ENCODE measurements at places on chromosomes 11 and 22.

DNA sequence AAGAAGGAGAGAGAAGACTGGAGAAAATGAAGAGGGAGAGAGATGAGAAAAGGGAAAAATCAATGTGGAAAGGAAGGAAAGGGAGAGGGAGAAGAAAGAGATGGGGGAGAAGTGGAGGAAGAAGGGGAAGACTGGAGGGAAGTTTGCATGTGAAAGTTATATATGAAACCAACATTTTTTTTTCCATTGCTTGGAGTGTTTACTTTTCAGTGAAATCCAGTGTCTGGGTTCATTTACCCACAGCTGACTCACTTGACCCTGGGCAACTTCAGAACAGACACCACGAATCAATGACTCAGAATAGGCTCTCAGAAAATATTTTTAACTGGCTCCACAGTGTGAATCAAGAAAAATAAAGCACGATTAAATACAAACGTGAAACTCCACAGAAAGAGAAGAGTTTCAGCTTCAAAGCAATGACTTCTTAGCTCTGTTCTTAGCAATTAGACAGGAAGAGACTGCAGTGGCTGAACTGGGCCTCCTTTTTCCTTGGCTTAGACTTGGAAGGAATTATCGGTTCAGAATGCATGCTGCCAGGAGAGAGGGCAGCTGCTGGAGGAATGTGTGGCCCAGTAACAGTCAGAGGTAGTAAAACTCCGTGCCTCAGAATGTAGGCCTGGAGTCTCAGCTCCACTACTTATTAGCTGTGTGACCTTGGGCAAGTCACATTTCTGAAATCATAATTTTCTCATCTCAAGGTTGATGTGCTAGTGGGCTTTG lies 237.5 kb downstream of the MIAT start:
- no peak for DNase-seq

DNA sequence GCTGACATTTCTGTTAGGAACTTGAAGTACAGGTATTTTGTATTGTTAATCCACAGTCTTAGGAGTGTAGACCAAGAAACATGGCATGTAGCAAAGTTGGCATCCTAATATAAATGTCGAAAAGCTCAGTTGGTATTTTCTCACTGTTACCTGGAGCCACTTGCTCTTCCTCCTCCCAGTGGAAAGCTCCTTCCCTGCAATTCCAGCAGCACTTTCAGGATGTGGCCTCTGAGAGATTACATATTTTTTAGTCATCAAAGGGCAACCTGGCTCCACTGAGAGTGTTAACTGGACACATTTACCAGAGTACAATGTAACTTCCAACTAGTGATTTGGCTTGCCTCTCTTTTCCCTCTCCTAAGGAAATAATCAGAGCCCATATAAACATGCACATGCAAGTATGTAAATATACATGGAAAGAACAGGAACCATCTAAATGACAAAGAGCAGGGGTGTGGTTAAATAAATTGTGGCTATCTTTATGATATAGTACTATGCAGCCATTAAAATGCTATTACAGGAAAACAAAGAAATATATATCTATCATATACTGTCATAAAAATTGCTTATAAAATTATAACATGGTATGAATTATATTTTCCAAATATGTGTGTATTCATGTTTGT lies 14.3 kb upstream of the EED start:
- no peak for DNase-seq

DNA sequence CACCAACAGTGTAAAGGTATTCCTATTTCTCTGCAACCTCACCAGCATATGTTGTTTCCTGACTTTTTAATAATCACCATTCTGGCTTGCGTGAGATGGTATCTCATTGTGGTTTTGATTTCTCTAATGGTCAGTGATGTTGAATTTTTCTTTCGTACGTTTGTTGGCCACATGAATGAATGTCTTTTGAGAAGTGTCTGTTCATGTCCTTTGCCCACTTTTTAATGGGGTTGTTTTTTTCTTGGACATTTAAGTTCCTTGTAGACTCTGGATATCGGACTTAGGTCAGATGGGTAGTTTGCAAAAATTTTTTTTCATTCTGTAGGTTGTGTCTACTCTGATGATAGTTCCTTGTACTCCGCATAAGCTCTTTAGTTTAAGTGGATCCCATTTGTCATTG lies 22.8 kb downstream of the USP35 start:
- DNase-seq: no peak

DNA sequence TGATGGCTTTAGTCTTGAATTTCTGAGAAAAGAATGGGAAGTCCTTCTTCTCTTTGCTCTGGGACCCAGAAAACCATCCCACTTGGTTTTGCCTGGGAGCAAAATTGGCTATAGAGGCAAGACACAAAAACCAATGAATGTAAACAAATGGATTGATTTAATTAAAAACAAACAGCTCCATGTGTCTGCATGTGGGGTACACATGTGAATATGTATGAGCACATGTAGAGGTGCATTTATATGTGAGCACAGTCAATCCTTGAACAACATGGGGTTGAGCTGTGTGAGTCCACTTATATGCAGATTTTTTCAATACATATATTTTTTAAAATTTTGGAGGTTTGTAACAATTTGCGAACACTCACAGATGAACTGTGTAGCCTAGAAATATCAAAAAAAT lies 87.2 kb downstream of the CCDC81 start:
- DNase-seq: no peak

GRCh38 chr11:110928391-110928790 lies 216.2 kb upstream of the ARHGAP20 start:
- DNase-seq: no peak

DNA sequence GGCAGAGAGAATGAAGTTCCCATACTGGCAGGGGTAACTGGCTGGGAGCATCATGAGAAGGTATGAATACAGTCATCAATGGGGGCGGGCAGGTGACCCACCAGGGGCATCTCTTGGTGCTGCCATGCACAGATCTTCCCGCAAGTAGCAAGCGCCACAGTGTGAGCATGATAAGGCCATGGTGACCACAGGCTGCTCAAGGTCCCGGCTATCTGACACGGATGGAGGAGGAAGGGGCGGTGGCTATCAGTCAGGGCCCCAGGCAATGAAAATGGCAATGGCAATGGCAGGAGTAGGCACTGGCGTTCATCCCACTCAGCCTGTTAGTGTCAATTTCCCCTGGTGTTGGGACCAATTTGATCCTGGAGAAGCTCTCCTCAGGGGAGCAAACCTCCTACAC lies 21.6 kb downstream of the ASCL2 start:
- no peak for DNase-seq

DNA sequence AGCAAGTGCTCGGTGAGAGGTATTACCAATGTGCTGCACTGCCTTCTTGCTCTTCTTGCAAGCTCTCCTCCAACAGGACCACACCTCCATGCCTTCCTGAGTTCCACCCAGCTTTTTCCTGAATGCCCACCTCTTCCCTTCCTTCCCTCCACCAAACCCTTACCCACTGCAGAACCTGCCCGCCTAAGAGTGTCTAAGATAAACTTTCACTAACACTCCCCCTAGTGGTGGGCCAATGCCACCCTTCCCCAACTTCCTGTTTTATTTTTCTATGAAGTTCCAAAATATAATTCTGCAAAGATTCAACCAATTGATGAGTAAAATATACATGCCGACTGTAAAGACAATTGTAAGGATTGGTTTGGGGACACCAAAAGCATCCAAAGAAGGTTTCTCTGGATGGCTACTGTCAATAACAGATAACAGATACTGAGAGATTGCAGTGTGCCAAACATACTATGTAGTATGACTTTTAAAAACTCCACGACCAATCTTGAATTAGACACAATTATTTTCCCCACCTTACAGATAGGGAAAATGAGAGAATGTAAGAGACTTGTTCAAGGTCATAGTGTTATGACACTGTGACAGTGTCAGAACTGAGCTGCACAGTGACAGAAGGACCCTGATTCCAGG lies 38.6 kb upstream of the BMAL1 start:
- DNase-seq: no peak

GRCh38 chr11:76648061-76648460 lies 22.5 kb downstream of the LRRC32 start:
- DNase-seq: no peak

- DNase-seq: no peak
Observed at GRCh38 chr22:19410941-19411689, 20.4 kb downstream of the HIRA start.

DNA sequence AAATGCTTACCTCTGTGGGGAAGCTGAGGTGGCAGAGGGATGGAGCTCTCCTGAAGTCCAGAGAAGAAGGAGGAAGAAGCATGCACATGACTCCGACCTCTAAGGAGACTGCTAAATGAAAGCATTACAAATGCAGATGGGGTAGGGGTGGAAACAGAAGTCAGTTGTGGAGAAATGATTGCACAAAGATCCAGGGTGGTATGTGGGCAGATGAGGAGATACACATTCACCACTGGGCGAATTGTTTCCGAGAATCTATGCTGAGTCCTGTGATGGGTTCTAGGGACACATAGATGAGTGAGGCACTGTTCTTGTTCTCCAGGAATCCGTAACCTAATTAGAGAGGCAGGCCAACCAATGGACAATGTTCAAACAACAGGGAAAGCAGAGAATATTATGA lies 188.9 kb upstream of the ZBED5 start:
- no peak for DNase-seq

- DNase-seq: no peak
Observed at GRCh38 chr11:90846628-90847027, 623.8 kb upstream of the CHORDC1 start.

GRCh38 chr11:16926883-16927626 lies 87.2 kb downstream of the PLEKHA7 start:
- DNase-seq: no peak

- no peak for DNase-seq
Observed at GRCh38 chr22:30885591-30885990, 83.0 kb downstream of the MORC2 start.

DNA sequence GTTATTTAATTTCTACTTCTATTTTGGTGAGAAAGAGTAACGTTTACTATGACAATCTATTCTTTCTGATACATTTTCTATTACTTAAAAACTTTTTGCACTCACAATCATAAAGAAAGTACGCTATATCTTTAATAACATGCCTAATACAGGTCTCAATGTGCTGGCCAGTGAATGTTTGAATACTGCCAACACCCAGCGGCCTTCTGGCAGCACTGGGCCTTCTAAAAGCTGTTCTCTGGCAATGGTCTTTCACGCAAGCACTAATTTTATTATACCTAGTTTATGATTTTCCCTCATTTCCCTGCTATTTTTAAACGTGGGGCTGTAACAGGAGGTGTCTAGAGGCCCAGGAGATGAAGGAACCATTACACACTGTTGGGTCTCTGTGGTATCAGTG lies 349.8 kb upstream of the PITPNB start:
- no peak for DNase-seq

GRCh38 chr22:23700706-23701105 lies 9.9 kb downstream of the RGL4 start:
- no peak for DNase-seq

DNA sequence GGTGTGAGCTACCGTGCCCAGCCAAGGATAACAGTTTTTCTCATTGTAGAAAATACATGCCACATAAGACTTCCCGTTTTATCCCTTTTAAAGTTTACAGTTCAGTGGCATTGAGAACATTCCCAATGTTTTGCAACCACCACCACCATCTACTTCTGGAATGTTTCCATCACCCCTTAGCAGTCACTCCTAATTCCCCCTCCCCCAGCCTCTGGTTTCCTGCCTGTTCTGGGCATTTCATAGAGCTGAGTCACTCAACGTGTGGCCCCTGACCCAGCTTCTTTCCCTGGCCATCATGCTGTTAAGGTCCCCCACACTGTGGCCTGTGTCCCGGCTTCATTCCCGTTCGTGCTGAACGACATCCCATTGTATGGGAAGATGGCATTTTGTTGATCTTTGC lies 30.7 kb downstream of the FGF4 start:
- no peak for DNase-seq

- DNase-seq: no peak
Observed at GRCh38 chr11:128235426-128235825, 351.9 kb downstream of the ETS1 start.

DNA sequence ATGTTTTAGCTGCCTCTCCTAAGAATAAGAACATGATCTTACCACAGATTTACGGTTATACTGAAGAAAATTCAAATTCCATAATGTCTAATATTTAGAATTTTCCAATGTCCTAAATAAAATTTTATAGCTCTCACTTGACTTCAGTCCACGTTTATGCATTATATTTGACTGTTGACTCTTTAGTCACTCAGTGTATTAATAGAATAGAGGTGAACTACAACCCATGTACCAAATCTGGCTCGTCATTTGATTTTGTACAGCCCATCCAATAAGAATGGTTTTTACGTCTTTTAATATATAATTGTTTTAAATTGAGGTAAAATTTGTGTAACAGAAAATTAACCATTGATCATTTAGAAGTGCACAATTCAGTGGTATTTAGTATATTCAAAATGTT lies 34.9 kb downstream of the KDM2A start:
- DNase-seq: no peak

GRCh38 chr22:22750335-22751042 lies 106.1 kb downstream of the GGTLC2 start:
- DNase-seq: no peak

DNA sequence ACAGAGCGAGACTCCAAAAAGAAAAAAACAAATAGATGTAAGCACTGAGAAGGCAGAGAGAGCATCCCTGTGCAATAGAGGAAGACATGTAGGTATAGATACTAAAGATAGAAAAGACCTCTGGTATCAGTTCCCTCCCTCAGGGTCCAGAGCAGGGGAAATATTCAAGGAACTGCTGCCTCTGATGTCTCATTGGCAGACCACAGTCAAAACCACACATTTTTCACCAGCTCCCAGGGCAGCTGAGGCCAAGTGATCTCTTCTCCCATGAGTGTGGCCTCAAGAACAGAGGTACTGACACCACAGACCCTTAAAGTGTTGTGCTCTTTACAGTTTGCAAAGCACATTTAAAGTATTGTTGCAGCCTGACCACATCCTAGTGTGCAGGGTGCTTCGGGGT lies 288.5 kb downstream of the NTM start:
- DNase-seq: no peak

DNA sequence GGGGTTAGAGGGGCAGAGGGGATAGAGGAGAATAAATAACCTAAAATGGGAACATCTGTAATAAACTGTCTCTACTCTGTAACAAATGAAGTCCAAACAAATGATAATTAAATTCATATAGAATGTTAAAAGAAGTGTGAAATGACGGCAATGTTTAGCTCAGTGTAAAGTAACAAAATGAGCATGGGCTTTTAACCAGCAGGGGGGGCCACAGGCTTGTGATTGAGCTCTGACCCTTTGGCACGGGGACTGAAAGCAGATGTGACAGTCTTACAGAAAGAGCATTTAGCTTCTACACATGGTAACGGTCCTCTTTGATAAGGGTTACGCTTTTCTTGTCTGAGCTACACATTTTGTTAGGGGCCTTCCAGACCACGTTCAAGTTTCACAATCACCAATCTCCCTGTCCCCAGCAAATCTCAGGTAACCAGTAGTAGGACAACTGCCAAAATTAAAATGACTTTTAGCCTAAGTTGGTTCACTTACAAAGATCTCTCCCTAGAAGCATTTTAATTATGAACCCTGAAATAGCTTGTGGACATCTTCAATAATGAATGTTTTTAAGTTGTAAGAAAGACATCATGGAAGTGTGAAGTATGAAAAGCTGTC lies 262.5 kb downstream of the DCDC1 start:
- DNase-seq: peak; percentile 10

GRCh38 chr11:111423250-111423615 lies 44.2 kb upstream of the POU2AF1 start:
- DNase-seq: no peak

GRCh38 chr11:72039031-72039855 lies 40.5 kb downstream of the IL18BP start:
- no peak for DNase-seq

- peak; percentile 13 for DNase-seq
Observed at GRCh38 chr11:93614173-93614722, 47.2 kb upstream of the CEP295 start.
